LoVo (cell line): ENCODE measurements at places on chromosomes 3 and 15.

- peak; percentile 32 for DNase-seq
Measured at GRCh38 chr3:125212509-125213363, at the start of gene SLC12A8. Gene SLC12A8 (minus strand): TSS chr3:125212748. CDS start chr3:125211349, 1,399 bp downstream.

GRCh38 chr3:138542977-138543376 is 51.1 kb downstream of the CEP70 start:
- no peak for DNase-seq

DNA sequence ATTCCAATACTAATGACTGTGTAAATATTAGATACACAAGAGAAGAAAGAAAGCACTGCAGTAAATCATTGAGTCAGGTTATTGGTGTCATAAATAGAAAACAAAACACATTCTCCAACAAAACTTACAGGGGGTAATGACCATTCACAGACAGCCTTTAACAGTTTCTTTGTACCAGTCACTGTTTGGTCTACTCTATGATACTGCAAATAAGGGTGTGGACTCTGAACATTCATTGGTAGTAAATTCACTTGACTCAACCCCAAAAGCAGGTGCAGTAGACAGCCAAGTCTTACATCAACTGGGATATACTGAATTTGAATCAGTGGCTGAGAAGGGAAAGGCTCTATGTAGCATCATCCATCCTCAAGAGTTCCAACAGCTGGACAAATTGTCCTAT is 463.5 kb downstream of the FOXP1 start:
- DNase-seq = no peak

DNA sequence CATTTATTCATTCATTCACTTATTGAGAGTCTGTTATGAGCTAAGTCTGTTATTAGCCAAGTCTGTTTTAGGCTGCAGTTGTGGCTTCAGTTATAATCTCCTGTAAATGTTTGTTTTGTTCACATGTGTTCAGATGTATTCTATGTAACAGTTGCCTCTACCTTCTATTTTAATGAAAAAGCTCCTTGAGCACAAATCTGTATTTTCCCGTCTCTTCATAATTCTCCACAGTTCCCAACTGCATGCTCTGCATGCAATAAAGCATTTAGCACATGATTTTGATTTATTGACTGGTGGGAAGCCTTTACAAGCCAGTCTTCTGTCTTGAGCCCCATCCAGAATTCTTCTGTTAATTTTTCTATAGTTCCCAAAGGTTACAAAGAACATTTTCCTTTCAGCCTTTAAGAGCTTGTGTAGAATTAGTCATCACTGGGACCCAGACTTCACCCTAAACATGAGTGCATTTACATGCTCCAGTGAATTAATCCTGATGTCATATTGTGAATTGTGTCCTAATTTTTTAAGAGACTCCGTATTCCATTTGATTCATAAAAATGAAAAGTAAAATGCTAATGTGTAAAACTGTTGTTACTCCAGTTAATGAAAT is 122.3 kb upstream of the NR2E3 start:
- DNase-seq = no peak

GRCh38 chr3:140187028-140187427 is 252.0 kb downstream of the CLSTN2 start:
- DNase-seq = no peak

DNA sequence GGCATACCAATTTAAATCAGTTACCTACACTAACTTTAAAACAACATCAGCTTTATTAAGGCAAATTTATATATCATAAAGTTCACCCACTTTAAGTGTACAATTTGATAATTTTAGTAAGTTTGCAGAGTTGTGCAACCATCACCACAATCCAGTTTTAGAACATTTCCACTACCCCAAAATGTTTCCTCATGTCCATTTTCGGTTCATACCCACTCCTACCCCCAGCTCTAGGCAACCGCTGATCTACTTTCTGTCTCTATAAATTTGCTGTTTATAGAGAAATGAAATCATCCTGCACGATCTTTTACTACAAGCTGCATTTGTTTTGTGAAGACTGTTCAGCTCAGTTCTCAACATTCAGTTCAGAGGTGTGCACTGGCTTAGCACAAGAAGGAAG is 31.5 kb upstream of the FAM81A start:
- DNase-seq = no peak

GRCh38 chr15:83380059-83380458 is 67.1 kb upstream of the SH3GL3 start:
- peak; percentile 45 for DNase-seq

DNA sequence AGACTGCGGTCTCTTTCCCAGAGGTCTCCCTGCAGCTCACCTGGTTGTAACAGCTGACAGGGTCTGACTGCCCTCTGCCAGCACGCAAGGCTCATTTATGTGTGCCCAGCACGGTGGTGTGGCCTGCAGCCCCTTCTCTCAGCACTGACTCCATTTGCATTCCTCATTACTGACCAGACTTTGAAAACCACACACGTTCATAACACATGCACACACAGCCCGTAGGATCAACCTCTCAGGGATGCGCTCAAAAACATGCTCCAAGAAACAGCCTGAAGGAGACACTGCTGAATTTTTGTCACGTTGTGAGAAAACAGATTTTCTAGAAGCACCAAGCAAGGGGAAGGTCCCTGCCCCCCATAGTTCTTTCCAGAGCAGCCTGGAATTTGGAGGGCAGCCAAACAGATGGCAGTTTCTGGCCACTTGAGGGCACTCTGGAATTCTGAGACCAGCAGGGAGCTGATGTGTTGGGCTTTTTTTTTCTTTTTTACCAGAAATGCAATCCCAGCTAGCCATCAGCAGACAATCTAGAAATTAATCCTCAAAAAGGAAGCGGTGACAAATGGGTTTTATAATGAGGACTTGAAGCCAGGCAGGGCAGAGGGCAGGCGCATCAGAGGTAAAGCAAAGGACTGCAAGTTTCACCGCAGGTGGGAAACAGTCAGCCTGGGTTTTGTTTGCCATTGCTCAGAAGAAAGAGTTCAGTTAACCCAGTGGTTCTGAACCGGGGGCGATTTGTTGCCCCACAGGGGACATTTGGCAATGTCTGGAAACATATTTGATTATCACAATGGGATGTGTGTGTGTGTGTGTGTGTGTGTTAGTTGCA is 170.5 kb upstream of the PROK2 start:
- DNase-seq = peak; percentile 44

GRCh38 chr3:171685116-171685895 is 125.0 kb downstream of the PLD1 start:
- DNase-seq = no peak

GRCh38 chr3:101182734-101183133 is 137.6 kb downstream of the IMPG2 start:
- DNase-seq = no peak
